ENCODE measurements at places on chromosomes 7 and 10.

DNA sequence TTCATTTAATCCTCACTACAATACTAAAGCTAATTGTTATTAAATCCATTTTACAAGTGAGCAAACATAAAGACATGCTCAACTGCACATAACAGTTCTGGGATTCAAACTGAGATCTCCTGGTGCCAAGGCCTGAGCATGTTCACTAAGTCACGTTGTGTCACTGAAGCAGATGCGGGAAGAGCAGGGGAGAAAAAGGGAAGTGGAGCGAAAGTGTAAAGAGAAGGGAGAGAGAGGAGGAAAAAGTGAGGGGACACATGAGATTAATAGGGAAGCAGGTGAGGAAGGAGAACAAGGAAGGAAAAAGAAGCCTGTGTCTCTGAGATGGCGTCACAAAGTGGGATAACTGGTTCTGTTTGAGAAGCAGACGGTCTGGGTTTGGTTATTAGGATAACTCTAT lies 38.9 kb upstream of the KAT6B start:
- DNase-seq = no peak

DNA sequence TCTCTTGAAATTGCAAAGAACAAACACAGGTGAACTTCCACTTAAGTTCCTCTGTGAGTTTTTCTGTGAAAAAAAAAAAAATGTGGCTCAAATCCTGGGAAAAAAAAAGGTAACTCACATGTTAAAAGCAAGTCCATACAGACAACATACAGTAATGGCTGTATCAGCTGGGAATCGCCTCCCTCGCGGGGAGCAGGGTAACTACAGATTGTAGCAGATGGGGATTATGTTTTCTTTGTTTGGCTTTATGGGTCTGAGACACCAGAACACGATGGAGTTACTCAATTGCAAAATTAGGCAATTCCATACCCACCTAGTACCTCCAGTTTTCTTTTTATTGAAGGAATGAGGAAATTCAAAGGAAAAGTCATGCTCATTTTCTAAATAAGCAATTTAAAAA lies 42.3 kb downstream of the FEZF1 start:
- DNase-seq = no peak

DNA sequence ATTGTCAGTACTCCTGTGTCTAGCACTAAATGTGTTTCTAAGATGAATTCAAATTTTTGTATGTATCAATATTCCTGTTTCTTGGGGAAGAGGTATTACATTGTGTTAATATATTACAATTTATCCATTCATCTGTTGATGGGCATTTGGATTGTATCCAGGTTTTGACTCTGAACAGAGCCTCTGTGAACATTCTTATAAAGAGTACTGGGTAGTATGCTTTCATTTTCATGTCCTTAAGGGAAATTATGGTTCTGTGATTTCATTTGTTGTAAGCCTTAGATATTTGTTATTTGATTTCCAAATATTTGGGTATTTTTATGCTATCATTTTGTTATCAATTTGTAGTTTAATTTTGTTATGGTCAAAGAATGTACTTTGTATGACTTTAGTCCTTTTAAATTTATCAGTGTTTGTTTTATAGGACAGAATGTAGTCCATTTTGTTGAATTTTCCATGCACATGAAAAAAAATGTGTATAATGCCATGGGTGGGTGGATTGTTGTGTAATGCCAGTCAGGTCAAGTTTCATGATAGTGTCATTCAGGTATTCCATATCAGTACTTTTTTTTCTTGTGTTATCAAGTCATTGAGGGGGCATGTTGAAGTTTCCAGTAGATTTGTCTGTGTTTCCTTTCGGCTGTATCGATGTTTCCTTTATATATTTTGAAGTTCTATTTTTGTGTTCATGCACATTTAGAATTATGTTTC lies 38.4 kb downstream of the STAM start:
- DNase-seq = no peak

DNA sequence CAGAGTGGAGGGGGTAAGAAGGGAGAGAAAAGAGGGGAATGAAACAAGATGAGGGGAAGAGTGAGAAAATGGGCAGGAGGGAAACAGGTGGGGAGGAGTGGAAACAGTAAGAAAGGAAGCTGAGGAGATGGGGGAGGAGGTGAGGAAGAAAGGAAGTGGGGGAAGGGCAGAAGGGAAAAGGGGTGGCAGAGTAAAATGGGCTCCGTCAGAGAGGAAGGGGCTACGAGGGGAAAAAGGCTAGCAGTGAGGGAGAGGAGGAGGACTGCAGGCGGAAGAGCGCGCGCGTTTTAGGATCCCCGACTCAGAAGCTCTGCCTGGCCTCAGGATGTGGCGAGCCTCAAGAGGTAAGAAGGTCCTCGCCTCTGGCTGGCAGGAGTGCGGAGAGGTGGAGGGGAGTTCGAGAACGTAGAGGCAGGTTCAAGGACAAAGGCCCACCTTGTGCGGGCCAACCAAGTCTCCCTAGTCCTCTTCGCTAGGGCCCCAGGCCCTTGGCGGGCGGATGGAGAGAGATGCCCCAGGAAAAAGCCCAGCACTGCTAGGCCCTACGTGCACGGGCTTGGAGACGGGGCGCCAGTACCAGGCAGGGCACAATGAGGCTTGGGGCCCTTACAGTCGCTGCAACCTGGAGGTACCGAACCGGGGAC lies 5.8 kb upstream of the NKX2-3 start:
- DNase-seq = no peak
